Left renal cortex interstitium (tissue), 4 donors: ENCODE measurements at places on chromosomes 1 and 21.

GRCh38 chr1:87143413-87144135 lies 185.1 kb upstream of the LMO4 start:
- DNase-seq = no peak

GRCh38 chr1:43978264-43978550 lies 803 bp upstream of the B4GALT2 start:
- no peak for DNase-seq

DNA sequence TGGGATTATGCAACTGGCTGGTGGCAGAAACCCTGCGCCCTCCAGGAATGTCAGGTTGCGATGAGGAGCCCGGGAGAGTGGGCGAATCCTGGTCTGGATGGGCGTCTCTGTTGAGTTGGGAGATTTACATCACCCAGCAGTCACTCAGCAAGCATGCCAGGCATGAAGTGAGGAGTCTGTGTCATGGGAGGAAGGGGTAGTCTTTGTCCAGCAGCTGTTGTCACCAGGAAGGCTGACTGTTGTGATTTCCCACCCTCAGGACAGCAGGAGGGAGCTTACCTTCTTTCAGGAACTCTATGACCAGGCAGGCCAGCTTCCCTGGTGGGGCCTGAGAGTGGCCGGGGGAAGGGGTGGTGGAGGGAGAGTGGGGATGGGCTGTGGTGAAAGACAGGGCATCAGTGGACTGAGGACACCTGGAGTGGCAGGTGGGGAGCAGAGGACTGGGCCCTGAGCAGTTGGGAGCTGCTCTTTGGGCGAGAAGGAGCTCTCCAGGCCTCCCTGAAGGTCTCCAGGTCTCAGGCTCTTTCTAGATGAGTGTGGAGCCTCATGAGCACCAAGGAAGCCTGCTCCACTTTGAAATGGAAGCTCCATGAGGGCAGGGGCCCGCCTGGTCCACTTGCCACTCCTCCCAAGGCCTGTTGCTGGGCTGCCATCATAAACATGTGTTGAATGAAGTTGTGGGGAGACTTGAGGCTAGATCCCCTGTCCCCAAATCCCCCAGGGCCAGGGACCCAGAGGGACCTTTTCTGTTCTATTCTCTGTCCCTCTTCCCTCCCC lies 21.3 kb upstream of the PKP1 start:
- DNase-seq = no peak

- DNase-seq = no peak
These were observed 57.6 kb downstream of the SPSB1 start for GRCh38 chr1:9350013-9350908.

GRCh38 chr1:202162047-202162417 lies 1.6 kb upstream of the PTPN7 start:
- no peak for DNase-seq

GRCh38 chr1:172628401-172628800 lies 30.5 kb upstream of the FASLG start:
- no peak for DNase-seq

DNA sequence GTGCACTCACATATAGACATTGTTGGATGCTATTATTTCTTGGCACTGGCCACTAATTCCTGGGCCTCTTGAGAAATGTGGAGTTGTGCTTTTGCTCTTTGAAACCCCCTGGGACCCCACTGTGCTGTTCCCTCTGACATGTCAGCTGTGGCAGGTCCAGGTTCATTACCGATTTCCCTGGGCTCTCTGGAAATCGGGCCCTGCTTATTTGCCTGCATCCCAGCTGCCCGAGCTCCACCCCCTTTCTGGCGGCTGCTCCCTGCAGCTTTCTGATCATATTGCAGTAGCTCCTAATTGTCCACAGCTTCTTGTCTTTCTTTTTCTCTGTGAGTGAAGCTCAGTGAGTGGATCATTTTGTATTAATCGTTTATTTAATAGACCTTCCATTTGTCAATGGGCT lies 183.7 kb upstream of the FAM78B start:
- DNase-seq = no peak

- DNase-seq = no peak
These were observed 7.0 kb upstream of the P3R3URF start for GRCh38 chr1:46183079-46183847.

- DNase-seq = no peak
These were observed 17.0 kb downstream of the DENND2D start for GRCh38 chr1:111183308-111184069.

- no peak for DNase-seq
These were observed 3.0 kb downstream of the NMNAT1 start for GRCh38 chr1:9946315-9946714.

GRCh38 chr21:43191521-43191920 lies 22.7 kb downstream of the CRYAA start:
- no peak for DNase-seq
